SJSA1 (cell line): ENCODE measurements at places on chromosomes 4 and X. TPM values are rescaled to one million over a fixed set of nuclear protein-coding genes. Genes with fewer than 3 reads are reported as not detected.

- DNase-seq, result no peak
Observed at GRCh38 chr4:165921546-165921945, 48.5 kb downstream of the TLL1 start.

DNA sequence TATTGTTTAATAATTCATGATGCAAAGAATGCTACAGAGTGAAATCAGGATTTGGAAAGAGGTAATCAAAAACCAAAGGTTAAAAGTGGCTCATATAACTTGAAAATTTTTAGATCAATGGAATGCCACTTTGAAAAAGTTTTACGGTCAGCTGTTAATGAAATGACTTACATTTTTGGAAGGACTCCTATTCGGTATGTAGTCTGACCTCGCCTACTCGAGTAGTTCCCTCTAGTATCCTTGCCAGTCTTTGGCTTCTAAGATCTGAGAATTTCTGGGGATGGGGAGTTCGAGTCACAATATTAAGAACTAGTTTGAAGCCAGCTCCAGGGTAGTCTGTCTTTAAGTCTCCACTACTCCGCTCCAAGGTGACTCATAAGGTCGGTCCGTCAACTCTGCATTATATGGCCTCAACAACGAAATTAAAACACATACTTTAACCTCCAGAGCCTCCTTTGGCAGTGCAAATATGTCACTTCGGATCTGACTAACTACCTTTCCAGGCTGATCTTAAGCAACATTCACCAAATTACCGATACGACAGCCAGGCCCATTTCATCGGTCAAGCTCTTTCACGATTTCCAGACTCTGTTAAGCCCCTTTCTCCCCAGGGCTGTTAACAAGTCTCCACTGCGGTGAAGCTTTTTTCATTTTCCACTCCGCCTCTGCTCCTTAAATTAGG lies 733 bp upstream of the NAA15 start:
- DNase-seq, result no peak

- no peak for DNase-seq
Observed at GRCh38 chrX:23061116-23061515, 61.4 kb downstream of the DDX53 start.

DNA sequence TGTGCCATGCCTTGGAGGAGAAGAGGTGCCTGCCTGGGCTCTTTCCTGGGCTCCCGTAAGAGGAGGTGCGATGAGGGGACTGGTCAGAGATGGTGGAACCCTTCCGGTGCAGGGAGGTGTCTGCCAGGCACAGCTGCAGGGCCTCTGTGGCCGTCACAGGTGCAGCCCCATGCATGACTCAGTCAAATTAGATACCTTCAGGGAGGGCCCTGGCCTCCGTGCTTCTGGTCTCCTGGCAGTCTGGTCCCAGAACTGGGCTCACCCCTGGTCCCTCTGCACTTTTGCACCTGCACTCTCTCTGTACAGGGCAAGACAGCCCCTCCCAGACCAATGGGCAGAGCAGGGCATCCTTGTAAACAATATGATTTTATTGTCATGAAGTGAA lies 49.9 kb upstream of the LRPAP1 start:
- DNase-seq, result no peak

Gene S100G
- total RNA-seq, result not detected in 2 replicates

Gene ANK2
- total RNA-seq, result 3.4 and 5.4 TPM in 2 replicates
